ENCODE measurements at places on chromosomes 11 and 22.
A peak's percentile ranks its signal among the peaks of the same experiment; 100 is the strongest.

- DNase-seq: peak; percentile 22
Measured at GRCh38 chr22:39343259-39344045, 6.3 kb upstream of the SYNGR1 start.

DNA sequence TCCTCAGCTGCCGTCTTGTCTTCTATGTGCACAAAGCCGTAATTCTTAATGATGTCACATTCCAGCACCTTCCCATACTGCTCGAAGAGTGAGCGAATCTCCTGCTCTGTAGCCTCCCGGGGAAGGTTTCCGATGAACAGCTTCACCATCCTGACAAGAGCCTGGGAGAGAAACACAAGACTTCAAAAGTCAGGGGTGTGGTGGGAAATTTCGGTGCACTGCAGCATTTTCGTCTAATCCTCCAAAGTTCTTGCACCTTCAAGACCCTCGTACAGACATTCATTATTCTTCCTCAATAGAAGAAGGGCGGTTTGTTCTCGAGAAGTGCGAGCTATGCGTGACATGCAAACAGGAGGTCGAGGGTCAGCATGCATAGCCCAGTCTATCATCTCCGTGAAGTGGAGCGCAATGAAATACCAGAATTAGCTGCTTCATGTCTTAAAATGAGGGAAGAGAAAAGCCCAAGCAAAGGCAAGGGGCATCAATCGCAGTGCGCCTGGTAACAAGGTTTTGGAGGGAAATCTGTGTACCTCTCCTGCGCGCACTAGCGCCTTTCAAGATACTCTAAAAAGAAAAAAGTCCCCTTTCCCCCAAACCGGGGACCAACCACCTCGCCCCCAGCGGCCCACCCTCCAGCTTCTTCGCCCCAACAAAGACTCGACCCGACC is 622 bp downstream of the RBM4B start:
- DNase-seq: no peak

- DNase-seq: peak; percentile 45
Measured at GRCh38 chr22:40348025-40348658, 1.8 kb downstream of the ADSL start.

GRCh38 chr11:32820497-32820896 is 9.2 kb upstream of the PRRG4 start:
- DNase-seq: no peak

DNA sequence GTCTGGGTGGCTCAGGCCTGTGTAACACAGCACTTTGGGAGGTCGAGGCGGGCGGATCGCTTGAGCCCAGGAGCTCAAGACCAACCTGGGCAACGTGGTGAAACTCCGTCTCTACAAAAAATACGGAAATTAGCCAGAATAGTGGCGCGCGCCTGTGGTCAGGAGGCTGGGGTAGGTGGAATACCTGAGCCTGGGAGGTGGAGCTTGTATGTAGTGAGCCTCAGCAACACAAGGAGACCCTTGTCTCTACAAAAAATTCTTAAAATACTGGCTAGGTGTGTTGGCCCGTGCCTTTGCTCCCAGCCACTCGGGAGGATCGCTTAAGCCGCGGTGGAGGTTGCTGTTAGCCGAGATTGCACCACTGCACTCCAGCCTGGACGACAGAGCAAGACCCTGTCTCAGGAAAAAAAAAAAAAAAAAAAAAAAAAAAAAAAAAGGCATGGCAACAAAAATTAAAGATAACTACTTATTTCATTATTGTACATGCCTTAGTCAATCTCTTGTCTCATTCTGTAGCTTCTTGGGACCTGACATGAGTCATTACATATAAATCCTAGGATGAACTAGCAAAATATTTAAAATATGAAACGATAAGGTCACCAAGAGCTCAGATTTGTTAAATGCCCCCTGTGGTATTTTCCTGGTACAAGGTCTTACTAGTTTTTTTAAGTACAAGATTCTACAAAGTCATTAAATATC is 1.1 kb downstream of the TAF1D start:
- peak; percentile 41 for DNase-seq

DNA sequence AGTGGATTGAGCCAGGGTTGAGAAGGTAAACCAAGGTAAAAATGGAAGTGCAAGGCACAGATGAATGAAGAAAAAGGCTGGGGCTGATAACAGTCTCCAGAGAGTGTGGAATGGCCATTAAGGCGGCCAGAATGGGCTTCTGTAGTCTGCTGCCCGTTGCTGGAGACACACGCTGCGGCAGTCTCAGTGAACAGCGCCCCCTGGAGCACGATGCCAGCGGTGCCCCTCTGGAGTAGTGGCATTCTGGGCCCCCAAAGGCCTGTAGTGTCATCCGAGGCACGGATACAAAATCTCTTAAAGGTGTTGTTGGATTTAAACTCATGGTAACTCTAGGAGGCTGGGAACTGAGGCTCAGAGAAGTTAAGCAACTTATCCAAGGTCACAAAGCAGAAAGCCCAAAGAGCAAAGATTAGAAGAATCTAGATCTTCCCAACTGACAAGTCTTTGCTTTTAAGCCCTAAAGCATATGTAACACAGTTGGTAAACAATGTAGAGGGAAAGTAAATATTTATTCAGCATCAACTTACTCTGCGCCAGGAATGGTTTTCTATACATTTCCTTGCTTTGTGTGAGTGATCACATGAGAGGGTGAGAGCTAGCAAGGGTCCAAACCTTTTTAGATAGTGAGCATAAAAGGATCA is 18.2 kb downstream of the KCNJ1 start:
- peak; percentile 63 for DNase-seq

DNA sequence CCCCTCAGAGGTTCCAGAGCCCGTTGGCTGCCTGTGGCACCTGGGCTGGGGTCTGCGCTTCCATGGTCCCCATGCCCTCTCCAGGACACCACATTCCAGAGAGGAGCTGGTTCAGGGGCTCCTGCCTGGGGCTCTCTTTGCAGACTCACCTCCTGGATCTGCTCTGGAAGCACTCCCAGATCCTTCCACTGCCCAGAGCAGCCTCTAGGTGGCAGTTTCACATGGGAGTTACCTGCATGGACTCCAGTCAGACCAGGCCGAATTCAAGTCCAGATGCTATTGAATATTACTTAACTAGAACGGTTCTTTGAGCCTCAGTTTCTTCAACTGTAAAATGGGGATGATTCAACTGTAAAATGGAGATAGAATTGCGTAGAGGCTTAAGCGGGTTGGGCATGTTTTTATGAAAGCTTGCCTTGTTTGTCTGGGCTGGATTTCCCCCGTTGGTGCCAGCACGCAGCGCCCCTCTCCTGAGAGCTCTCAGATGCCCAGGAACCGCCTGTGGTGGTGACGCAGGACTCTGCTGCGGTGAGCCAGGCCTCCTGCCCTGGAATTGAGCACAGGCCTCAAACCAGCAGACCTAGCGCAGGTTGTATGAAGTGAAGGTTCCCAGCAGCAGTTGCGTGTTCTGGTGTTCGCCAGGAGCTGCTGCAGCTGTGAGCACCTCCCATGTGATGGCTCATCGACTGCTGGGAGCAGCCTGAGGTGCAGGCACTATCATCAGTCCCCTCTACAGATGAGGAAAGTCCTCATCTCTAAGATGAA is 44.2 kb downstream of the LMO1 start:
- DNase-seq: no peak

GRCh38 chr11:40227730-40228129 is 1231.7 kb downstream of the LRRC4C start:
- DNase-seq: no peak

DNA sequence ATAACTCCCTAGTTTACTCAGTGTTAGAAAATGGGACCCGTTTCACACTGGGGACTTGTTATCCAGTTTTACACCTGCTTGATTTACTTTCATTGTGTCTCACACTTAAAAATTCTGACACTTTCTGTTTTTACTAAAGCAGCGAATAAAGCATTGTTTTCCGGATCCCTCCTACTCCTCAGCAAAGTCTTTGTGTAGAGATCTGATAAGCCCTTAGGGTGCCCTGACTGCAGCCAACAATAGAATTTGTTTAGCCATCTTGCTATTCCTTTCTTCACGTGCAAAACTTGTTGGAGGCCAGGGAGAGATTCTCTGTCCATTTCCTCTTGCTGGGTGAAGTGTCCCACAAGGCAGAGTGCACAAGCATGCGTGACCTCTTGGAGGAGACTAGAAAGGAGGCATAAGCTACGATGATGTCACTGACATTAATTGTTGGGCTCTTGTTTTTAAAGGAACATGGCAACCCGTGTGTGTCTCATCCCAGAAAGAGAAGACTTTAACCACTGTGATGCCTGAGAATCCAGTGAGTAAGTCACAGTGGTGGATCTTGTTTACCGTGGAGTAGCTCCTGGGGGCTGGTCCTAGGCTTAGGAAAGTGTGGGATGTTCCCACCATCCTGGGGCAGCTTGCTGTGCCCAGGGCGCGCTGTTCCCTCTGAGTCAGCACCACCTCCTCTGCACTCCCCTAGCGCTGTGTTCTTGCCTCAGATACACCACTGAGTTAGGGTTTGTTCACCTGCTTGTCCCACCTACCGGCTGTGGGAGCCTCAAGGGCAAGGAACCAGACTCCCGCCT is 27.7 kb downstream of the MICAL2 start:
- DNase-seq: no peak

DNA sequence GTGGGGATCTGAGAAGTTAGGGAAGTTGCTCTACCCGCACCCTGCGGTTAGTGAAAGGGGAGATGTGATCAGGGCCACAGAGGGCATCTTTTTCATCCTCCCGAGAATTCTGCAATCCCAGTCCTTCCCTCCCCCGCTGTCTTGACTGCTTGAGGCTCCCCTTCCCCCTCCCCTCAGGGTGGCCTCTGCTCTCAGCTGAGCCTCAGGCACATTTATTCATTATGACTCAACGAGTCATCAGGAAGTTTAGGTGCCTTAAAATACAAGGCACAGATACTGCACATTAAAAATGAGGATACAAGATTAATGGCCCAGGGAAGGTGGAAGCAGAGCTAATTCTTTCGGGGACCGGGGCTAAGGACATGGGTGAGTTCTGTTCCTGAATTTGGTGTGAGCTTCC is 104.0 kb downstream of the CACNA1I start:
- DNase-seq: no peak

DNA sequence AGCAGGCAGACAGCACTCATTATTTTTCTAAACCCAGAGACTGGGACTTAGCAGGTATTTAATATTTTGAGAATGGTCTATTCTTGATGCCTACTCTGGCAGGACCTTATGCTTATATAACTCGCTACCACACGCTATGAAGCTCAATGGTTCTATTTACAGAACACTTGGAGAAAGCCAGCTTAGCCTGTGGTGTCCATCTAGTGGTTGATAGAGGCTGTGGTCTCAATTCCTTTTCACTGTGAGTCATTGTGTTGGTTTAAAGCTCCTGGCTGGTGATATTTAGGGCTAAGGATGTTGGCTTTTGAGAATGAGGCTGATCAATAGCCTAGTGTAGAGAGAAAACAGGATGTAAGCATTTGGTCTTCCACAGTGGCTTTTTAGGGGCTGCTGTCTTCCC is 206.4 kb downstream of the DBX1 start:
- DNase-seq: no peak

DNA sequence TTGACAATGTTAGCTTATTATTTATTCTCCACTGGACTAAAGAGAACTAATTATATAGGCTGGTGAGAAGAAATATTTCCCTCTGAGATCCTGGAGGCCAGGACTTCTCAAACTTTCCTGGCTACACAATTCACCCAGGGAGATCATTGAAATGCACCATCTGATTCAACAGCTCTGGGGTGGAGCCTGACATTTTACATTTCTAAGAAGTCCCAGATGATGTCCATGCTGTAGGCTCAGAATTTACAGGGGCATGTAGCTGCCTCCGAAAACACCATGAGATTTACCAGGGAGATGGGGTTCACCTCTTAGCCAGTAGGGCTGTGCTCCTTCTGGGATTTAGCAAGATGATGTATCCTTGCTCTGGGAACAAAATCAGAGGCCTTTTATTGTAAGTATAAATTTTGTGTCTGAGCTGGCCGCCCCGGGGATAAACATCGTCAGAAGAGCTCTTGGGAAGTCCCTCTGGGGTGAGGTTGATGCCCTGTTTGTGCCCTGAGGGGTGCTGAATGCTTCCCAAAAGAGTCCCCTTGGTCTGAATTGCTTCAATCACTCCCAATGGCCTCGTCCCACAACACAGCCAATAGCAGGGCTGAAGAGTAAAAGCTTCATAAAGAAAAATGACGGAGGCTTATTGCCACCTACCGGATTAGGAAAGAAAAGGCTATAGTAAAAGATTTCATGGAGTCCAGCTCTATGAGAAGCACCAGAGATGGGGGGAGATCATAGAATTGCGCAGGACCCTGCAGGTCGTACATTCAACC is 33.4 kb upstream of the API5 start:
- no peak for DNase-seq

DNA sequence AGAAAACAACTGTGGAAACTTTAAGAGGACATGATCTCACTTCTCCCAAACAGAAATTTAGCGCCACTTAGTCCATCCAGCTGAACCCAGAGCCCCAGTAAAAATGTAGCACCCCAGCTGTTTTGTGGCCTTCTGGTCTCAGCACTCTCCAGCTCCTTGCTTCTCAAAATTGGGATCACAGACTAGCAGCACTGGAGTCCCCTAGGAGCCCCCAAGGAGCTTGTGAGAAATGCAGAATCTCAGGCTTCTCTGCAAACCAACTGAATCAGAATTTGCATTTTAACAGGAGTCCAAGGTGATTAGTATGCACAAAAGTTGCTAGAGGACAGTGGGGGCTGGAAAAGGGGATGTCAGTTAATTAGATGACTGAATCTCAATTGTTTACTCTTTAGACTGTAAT is 89.8 kb upstream of the FIBIN start:
- DNase-seq: no peak

GRCh38 chr11:1706634-1707400 is 9.8 kb downstream of the KRTAP5-6 start:
- DNase-seq: no peak

GRCh38 chr11:9377036-9377435 is 7.4 kb upstream of the IPO7 start:
- DNase-seq: no peak

DNA sequence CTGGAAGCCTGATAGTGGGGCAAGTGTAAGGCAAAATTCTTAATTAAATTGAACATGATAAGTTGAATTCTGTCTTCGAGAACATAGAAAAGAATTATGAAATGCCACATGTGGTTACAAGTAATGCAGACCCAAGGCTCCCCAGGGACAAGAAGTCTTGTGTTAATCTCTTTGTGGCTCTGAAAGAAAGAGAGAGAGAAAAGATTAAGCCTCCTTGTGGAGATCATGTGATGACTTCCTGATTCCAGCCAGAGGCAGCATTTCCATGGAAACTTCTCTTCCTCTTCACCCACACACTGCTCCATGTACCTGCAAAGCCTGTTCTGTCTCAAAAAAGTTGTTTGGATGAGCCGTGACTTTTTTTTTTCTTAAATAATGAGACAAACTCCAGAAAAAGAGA is 1.9 kb upstream of the TYR start:
- no peak for DNase-seq

DNA sequence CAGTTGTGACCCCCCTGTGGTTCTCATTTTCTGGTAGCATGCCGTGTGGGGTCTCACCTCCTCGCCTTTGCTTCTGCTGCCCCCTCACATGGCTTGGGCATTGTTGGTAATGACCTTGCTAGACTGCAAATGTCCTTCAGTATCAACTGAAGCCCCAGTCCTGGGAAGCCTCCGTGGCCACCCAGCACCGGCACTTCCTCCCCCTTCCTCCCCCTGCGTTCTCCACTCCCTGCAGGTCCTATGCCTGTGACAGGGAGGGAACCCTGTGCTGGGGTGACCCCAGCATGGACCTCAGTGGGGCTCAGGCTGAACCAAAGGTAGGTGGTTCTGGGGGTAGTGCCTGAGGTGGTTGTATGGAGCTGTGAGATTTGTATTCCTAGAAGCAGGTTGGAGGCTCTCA is 5.9 kb downstream of the ST3GAL4 start:
- no peak for DNase-seq
